Germinal center (tissue), 1 donor: ENCODE measurements at places on chromosomes 11 and 22.

- DNase-seq: no peak
Measured at GRCh38 chr11:119100994-119101758, 477 bp downstream of the DPAGT1 start.

DNA sequence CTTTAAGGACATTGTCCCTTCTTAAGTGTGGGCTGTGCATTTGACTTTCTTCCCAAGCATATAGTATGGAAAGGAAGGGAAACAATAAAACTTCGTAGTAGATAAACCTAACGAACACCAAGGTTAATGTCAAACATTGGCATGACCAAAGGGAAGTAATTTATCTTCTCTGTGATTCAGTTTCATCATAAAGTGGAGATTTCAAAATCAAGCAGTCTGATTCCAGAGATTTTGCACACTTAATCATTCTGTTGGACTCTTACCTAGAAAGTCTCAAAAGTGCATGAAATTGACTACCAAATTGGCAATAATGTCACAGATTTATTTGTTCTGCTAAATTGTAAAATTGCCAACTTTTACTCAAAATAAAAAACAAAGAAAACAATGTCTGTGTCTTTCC lies 559.7 kb downstream of the JRKL start:
- no peak for DNase-seq

DNA sequence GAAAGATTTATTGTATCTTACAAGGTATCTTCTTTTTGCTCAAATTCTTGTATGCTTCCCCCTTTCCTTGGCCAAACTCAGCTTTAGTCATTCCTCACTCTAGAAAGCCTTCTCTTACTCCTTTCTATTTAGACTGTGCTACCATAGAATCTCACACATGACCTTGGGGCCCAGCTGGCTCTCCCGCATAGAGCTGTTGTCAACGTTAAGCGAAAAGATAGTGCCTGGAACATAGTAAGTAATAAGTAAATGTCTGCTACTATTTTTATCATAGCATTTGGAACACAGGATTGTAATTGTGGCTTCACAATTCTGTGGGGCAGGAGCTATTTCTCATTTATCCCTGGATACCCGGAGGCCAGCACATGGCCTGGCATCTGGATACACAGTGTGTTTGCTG lies 38.9 kb upstream of the OR4B1 start:
- no peak for DNase-seq

GRCh38 chr11:115197031-115197430 lies 307.2 kb downstream of the CADM1 start:
- DNase-seq: no peak

DNA sequence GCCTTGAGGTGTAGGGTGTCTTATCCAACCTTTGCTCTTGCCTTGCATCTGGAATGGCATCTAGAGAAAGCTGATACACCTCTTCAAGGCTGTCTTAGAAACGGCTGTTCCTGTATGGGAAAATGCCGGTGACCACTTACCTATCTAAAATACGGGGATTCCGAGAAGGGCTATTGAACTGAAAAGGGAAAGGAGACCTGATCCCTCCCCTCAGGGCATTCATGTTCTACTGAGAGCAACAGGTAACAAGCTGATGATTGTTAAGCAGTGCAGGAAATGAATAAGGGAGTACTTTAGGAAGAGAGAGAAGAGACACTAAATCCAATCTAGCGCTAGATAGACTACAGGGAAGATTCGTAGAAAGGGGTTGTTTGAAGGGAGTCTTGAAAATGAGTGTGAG lies 1388.1 kb downstream of the FAM181B start:
- DNase-seq: no peak

DNA sequence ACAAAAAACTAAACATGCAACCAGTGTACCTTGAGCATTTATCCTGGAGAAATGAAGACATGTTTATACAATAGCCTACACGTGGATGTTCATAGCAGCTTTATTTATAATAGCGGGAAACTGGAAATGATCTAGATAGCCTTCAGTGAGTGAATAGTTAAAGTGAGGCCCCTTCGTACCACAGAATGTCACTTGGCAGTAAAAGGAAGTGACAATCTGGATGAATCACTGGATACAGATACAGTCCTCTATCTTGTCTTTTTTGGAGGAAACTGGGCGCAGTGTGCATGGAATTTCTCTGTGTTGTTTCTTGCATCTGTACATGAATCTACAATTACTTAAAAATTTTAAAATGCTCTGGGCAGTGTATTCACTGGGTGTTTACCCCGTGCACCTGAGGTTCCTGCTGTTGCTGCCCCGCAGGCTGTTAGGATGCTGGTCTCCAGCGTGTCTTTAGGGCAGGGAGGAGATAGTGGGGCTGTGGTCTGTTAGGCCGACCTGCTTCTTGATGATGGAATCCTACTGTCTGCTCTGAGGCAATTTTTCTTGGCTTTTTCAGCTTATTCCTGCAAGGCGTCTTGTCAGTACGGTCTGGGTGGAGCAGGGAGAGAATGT lies 23.2 kb downstream of the DERL3 start:
- DNase-seq: no peak

DNA sequence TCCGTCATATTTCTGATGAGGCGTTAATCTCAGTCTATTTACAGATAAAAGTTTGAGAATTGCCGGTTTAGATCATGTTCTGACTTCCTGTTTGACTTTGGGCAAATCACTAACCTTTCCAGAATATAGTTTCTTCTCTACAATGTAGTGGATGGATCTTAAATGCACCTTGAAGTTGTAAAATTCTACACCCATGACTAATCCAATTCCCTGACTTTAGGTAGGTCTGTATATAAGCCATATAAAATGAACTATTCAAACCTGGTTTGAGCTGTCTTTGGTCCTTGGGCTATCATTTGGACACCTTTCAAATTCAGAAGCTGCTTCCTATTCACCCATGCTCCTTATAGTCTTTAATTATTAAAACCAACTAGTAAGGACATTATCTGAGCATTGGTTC lies 52.2 kb upstream of the BLID start:
- DNase-seq: no peak

DNA sequence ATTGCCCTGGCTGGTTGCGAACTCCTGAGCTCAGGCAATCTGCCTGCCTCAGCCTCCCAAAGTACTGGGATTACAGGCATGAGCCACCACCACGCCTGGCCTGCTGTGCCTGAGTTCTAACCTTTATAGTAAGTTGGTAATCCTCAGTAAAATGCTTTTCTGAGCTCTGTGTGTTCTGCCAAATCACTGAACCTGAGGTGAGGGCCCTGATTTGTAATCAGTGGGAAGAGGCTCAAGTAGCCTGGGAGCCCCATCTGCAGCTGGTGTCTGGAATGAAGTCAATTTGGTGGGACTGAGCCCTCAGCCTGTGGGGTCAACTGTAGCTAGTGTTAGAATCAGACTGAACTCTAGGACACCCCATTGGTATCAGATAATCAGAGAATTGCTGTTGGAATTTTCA lies 72.6 kb upstream of the PARVG start:
- no peak for DNase-seq

DNA sequence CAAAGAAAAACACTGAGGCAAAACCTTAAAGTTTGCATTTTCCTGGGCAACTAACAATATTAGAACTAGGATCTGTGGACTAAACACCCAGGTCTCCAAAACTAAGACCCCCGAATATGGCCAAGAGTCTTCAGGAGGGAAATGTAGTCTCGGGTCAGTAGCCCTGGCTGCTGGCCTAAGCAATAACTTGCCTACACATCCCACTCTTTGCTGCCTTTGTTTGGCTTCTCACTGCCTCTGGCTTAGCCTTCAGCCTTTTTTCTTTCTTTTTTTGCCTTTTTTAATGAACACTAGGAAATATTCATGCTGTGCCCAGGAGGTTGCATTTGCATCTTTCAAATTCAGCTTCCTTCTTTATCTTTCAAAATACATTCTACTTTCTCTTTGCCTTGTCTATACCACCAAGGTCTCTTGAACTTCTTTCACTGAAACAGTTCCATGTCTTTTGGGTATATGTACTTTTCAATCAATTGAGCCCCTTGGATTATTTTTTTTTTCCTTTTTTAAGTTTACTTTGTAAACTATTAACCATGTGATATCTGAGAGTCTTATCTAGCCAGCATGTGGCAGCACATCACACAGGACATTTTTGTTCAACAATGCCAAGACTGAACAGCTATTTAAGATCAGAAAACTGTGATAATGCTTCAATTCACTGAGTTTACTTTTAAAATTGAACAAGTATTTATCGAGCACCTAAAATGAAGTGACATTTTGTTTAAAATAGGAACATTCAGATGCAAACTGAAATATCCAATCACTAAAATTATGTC lies 165.0 kb upstream of the TRPC6 start:
- no peak for DNase-seq

GRCh38 chr11:100887659-100888058 lies 200.6 kb downstream of the ARHGAP42 start:
- no peak for DNase-seq

DNA sequence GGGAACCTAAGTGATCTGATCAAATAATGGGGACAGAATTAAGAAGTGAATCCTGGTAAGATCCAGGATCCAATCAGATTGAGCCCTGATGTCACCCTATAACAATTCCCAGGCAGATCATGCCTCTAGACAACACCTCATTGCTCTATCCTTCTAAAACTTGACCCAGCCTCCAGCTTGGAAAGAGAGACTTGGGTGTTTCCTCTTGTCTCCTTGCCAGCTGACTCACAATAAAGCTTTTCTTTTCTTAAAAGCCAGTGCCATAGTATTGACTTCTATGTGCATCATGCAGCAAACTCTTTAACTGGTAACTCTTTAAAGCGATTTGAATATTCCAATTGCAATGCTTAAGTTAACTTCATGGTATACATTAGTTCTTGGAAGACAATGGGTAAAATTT lies 109.6 kb upstream of the CHORDC1 start:
- DNase-seq: no peak

DNA sequence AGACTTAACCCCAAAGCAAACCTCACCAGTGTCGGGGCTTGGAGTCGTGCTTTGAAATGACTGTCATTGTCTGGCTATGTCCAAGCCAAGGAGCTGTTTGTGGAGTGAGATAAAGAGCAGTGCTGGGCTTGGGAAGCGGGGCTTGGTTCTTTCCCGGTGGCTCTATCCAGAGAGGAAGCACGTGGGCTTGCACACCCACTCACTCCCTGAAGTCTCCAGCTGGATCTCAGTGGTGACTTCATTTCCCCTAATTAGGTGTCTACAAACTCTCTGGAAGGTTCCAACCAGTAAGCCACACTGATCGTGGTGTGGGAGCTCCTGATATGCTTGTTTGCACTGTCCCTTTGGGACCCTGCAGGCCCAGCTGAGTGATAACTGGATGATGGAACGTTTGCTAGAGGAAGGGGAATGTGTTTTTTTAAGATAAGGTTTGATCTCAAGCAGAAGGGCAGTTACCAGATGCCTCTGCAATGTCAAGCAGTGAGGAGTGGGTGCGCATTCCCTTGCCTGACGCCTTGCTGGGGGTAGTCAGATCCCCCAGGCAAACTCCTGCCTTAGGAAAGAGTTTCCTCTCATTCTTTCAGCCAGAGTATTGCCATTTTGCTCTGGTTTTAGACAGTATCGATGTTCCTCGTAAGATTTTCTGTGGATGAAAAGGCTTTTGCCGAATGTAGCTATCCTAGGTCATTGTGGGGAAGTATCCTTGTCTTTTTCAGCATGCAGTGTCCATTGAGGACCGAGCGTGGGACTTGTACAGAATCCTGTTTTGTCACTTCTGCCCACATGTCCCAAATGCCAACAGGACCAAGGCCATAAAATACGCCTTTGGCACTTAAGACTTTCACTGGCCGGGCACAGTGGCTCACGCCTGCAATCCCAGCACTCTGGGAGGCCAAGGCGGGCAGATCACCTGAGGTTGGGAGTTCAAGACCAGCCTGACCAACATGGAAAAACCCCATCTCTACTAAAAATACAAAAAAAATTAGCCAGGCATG lies 90.9 kb downstream of the MICAL2 start:
- no peak for DNase-seq

- no peak for DNase-seq
Measured at GRCh38 chr11:33303541-33303940, 46.4 kb downstream of the HIPK3 start.

DNA sequence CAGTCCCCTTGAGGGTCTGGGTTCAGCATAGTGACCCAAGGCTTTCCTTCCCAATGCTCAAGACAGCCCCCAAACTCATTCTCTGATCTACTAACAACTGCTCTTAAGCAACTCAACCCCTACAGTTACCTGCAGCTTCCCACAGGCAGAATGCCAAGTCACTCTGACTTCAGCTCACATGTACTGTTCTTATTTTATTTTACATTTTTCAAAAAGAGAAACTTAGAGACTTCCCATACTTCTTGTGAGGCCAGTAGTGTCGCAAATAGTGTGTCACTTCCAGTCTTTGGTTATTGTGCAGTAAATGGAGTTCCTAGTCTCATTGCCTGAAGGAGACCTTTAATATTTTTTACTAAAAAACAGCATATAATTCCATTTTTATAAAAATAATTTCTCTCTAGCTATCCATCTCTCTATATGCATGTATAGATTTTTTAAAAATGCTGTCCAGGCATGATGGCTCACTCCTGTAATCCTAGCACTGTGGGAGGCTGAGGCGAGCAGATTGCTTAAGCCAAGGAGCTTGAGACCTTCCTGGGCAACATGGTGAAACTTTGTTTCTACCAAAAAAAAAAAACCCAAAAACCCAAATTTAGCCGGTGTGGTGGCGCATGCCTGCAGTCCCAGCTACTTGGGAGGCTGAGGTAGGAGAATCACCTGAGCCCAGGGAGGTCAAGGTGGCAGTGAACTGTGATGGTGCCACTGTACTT lies 41.8 kb downstream of the ENTHD1 start:
- no peak for DNase-seq

- no peak for DNase-seq
Measured at GRCh38 chr11:62810748-62811147, 5.5 kb upstream of the NXF1 start.

DNA sequence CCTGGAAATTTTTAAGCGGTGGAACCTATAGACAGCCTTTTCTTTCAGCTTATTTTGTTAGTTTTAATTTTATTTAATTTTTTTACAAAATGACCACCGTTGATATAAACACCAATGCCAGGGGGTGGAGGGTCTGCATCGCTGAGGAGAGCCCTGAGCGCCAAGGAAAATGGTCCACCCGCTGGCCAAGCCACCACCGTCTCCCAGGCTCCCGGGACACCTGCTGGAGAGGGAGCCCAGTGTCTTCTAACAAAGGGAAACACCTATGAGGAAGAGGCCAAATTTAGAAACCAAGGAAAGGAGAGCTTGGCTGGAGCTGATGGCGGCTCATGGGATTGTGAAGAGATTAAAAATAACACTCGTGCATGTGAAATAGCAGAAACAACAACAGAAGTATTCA lies 288 bp upstream of the KRTAP5-8 start:
- no peak for DNase-seq

DNA sequence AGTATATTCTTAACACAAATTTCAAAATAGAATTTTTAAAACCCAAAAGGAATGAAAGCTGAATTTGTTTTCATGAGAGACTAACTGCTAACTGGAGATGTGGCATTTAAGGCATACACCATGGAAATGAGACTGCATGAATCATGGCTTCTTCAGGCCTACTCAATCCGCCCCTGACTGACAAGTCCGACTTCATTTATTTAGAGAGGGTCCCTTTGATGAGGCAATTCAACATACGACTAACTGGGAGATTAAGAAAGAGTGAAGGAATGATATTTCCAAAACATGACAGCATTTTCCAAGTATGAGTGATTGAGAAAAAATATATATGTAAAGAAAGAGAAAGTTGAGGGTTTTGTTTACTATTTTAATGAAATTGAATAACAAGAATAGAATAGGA lies 720.1 kb downstream of the DLG2 start:
- no peak for DNase-seq
